ENCODE measurements at places on chromosomes 1 and 21.

- no peak for DNase-seq
These were observed at the start of gene RNF223 for GRCh38 chr1:1073743-1074587. Gene RNF223, minus strand, starts transcription at chr1:1074306. Its CDS starts 1,740 bp downstream, at chr1:1072566.

DNA sequence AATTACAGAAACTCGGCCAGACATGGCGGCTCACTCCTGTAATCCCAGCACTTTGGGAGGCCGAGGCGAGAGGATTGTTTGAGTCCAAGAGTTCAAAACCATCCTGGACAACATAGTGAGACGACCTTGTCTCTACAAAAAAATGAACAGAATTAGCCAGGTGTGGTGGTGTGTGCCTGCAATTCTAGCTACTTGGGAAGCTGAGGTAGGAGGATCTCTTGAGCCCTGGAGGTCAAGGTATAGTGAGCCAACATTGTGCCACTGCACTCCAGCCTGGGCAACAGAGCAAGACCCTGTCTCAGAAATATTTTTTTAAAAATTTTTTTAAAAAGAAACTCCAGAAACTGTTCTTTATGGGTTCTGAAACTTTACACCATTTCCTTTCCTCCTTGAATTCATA lies 38.4 kb upstream of the IFNGR2 start:
- DNase-seq, result no peak

DNA sequence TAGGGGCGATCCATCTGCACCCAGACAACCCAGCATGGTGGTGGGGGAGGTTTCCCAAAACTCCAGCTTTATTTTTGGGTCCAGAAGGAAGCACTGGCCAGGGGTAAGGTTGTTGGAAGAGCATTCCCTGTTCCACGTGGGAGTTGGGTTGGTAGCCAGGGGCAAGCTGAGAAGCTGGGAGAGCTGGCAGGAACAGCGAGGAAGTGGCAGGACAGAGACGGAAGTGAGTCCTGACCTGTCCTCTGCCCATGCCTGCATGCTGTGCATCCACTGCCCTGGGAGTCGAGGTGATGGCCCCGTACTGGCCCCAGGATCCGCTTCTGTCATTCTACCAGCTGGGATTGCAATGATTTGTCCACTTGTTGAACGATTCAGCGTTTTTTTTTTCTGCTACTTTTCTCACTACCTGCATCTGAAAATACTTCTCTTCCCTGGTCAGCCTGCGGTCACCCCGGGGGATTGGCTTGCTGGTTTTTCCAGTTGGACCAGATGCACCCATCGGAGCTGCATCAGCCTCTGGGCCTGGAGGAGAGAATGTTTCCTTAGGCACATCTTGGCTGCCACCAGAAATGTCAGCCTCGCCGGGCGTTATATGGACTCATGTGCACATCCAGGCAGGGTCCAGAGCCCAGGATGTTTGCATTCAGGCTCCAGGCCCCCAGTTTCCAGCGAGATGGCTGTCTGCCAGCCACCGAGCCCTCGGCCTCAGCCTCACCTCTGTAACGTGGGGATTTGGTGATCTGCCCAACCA lies 28.3 kb upstream of the TMPRSS2 start:
- no peak for DNase-seq

DNA sequence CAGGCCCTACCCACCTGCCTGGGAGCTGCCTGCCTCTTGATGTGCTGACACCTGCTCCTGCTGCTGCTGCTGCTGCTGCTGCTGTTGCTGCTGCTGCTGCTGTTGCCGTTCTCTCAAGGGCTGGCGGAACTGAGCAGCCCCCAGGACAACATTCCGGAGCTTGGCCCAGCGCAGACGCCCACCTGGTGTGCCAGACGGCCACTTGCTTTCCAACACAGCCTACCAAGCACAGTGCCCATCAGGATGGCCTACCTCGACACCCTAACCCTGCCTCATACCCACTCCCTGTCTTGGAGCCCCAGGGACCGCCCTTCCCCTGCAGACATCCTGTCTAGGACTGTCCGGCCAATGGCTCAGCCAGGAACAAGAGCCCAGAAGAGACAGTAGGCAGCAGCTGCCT lies 11.8 kb downstream of the DENND4B start:
- no peak for DNase-seq

GRCh38 chr1:9907441-9907840 lies 2.6 kb downstream of the CTNNBIP1 start:
- DNase-seq, result no peak

GRCh38 chr21:27796106-27796505 lies 829.2 kb upstream of the ADAMTS5 start:
- no peak for DNase-seq

Data from T-helper 22 cell (primary cell).